Left forelimb (tissue), 1 donor: ENCODE measurements at places on chromosomes 3 and 15.

DNA sequence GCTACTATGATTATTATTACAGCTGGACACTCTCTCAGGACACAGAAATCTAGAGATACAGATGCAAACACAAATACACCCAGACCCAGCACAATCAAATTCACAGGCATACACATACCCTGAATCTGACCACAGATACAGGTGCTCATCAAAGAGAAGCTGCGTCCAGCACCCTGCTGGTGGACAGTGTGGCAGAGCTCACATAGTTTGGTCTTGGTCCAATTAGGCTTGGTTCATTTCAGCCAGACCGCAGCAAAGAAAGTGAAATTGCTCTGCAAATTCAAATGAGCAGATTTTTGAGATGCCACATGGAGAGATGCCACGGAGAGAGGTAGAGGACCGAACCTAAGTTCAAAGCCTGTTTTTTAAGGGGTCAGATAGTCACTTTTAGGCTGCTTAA is 55.6 kb downstream of the ANAPC13 start:
- no peak for DNase-seq

GRCh38 chr3:64147211-64147610 is 78.1 kb downstream of the PRICKLE2 start:
- no peak for DNase-seq

- DNase-seq = no peak
Measured at GRCh38 chr3:100269001-100269400, 8.2 kb downstream of the TBC1D23 start.

GRCh38 chr3:64801856-64802255 is 114.1 kb upstream of the ADAMTS9 start:
- no peak for DNase-seq

DNA sequence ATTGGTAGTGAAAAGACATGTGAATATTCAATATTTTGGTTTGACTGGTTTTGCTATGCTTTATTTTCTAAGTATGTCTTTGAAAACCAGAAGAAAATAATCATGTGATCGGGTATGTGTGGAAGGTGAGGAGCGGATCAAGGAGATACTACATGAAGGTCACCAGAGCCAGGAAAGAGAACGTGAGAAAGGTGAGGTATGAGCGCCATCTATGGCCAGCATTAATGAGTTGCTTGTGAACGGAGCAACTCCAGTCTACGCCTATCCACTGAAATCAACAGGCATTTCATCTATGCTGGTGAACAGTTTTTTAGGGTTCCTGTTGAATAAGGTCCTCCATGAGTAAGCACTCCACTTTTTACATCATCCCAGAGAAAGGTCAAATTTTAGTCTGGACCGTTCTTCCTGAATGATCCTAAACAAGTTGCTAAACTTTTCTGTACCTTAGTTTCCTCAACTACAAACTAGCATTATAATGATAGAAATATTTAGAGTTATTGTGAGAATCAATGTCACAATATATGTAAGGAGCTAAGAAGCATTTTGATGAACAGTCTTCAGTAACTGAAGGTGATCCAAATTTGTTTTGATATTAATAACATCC is 1435.2 kb upstream of the CADM2 start:
- DNase-seq = no peak

- DNase-seq = no peak
Measured at GRCh38 chr3:113533534-113533892, 1.2 kb downstream of the SIDT1 start.

DNA sequence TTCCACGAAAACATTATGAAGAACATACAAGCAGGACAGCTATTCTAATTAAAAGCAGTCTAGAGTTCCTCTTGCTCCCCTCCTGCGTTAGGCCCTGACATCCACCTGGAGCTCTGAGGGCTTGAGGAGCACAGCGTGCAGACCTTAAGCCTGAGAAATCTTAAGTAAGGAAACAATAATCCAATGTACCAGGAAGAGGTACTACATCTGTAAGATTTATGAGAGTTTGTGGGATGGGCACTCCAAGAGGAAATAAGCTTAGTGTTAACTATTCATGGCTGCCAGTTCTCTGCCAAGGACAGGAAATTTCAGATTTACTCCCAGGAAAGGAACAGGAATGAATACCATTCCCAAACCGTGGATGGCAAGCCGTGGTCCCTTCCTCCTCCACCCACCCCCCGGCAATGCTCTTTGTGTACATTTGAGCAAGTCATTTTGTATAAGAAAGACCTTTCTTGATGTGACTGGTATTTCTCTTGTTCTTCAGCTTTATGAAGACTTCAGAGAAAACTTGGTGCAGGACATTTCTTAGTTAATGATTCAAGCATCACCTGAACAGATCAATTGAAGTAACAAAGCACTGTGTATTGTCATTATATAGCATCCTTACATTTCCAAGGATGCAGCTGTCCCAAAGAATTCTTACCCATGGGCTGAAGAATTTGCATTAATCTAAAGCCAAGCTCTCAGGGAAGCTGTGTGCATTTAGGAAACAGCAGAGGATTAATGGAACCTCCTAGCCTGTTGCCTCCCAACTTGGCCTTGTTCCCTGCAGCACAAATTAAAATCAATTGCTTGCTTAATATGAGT is 28.8 kb upstream of the VILL start:
- DNase-seq = no peak

DNA sequence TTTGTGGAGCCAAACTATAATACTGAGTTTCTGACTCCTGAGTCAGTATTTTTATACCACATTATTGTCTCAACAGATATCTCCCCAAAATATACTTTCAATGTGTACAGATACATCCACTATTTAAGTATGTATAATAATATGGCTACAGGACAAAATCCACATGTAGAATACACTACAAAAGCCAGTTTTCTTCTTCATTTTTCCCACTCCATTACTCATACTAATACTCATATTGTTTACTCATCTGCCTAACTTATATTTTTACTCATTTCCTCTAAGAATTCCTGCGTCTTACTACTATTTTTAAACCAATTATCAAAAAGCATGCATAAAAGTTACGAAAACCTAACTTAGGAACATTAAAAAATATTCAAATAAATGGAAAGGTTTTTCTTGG is 440.8 kb downstream of the ZNF385D start:
- DNase-seq = no peak

DNA sequence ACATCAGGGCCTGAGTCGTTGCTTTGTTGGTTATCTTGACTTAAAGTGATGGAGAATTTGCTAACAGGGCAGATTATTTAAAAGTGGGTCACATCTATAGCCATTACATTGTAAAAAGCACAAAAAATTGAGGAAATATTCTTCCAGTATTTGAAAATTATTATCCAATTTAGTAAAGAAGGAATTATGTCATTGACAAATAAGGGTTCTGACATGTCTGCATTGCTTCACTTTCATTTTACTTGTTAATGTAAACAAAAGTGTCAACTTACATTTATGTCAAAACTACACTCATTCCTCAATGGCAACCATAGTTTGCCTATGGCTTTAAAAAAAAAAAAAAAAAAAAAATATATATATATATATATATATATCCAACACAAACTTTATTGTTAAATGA is 3.4 kb upstream of the PARP14 start:
- DNase-seq = no peak

DNA sequence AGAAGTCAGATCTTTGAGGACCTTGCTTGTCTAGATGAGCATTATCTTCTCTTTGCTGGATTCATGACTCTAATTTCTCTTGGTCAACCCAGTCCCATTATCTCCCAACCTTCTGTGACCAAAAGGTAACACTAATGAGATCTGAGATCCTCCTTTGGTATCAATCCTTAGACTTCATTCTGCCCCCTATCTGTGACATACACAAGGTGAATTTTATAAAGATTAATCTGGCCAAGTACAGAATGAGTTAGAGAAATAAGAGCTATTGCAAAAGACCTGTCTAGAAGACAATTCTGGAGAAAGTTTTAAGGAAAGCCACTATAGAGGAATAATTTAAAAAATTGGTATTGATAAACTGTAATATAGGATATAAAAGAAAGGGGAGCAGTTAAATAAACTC is 113.8 kb upstream of the KCNMB2 start:
- DNase-seq = no peak

DNA sequence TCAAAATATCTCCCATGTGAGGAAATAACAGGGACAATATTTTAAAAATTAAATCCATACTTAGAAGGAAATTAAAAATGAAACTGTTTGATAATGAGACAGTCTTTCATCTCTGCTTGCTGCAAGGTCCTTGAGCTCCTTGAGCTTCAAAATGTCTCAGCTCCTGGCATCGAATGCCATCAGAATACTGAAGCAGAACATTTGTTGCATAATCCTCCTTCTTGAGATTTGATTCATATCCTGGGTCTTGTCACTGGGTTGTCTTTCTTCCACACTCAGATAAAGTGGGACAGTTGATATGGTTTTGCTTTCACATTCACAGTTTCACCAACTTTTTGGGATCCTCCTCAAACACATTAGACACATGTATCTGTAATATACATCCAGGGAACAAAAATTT is 27.8 kb downstream of the COL8A1 start:
- DNase-seq = no peak

DNA sequence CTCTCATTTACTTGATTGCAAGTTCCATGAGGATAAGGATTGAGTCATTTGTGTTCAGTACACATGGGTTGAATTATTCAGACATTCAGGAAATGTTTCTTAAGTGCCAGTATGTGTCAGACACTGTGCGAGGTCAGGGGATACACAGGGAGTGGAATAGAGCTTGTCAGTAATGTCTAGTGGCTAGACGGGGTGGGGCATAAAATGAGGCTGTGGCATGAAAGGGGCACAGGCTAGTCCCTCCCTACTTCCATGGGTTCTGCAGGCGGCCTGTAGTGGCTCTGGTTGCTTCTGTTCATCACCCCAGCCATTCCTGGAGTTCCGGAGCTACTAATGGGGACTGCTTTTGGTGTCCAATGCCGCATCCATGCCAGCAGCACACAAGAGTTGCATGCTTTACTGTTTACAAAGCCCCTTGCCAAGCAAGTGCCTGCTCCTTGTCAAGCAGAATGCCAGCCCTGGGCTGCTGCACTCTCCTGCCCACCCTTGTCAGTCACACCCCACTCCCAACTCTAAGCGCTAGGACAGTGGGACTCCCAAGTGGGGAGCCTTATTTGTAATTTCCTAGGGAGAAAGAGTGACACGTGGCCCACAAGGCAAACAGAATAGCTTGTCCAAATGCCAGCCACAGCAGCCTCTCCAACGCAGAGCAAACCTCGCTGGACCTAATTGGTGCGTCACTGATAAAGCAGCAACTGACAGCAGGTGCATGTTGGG is 70.8 kb downstream of the RAB11A start:
- DNase-seq = no peak

- no peak for DNase-seq
Measured at GRCh38 chr3:157103860-157104259, 56.1 kb downstream of the CCNL1 start.

DNA sequence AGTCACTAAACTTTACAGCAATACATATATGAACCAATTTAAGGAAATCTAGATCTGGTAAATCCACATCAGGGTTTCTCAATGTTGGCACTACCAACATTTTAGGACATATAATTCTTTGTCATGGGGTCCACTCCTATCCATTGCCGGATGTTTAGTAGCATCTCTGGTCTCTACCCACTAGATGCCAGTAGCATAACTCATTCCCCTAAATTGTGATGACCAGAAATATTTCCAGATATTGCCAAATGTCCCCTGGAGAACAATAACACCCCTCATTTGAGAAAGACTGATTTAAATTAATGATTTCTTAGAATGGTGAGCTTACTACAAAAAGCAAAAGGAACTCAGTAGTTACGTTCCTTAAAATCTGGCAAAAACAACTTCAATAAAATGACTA is 23.1 kb upstream of the ANKRD28 start:
- DNase-seq = no peak

GRCh38 chr3:155112661-155113389 is 32.7 kb downstream of the MME start:
- no peak for DNase-seq

- no peak for DNase-seq
Measured at GRCh38 chr15:89877083-89877425, 16.7 kb downstream of the AP3S2 start.

GRCh38 chr3:45124956-45125355 is 21.2 kb downstream of the CDCP1 start:
- no peak for DNase-seq
